ENCODE measurements at places on chromosomes 12 and 14. TPM values are rescaled to one million over a fixed set of nuclear protein-coding genes. Genes with fewer than 3 reads are reported as not detected.

- H3K36me3 ChIP-seq: peaks cover 10% of the 10 kb centered on the region
- H3K27ac ChIP-seq: no peak overlapping the region
- H3K27me3 ChIP-seq: no peaks in the 10 kb centered on the region
- no peak for DNase-seq
- H3K4me1 ChIP-seq: peaks cover 4% of the 10 kb centered on the region
- no peak overlapping the region for H3K4me3 ChIP-seq
Measured at GRCh38 chr12:83010169-83010804, 323.6 kb downstream of the TMTC2 start.

- no peaks in the 10 kb centered on the region for H3K27me3 ChIP-seq
- H3K4me1 ChIP-seq: peaks cover 33% of the 10 kb centered on the region
- peak overlapping the region; percentile 77 for H3K4me3 ChIP-seq
- peaks cover 15% of the 10 kb centered on the region for H3K36me3 ChIP-seq
- peak; percentile 38 for DNase-seq
- H3K27ac ChIP-seq: peak overlapping the region; percentile 80
Measured at GRCh38 chr14:64337888-64338615, 43.9 kb upstream of the ESR2 start.

OTOGL gene
- total RNA-seq: not detected

DNA sequence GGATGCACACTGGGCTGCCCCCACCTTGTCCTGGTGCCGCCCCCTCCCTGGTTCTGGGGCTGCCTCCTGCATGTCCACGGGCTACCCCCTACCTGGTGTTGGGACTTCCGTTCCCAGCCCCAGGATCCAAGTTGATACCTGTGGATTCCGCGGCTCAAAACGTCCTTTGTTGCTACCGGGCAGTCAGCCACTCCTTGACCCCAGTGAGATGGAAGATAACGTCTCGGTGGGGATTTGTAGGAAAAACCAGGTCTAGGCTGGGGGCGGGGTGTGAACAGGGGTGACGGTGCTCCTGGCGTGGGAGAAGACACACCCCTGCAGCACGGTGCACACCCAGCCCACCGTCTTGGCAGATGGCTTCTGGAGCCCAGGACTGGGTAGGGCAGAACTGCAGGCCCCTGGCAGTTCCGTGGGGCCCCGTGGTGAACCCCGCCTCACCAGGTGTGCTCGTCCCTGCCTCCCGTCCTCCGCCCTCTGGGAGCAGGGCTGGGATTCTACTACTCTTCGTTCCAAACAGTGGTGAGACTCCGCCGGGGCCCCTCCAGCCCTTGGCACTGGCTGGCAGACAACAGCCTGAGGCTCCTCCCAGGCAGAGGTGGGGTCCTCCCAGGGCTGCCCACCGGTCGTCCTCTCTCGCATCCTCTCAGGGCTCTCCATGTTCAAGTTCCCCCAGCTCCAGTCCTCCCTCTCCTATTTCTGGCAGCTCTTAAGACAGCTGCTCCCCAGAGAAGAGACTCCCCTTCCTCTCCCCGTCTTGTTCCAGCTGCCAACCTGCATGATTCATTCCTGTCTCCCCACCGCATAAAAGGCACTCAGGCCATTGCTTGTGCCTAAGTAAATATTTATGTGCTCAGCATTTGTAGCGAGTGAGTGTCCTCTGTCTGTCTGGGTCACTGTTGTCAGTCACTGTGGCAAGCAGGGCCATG is 75.5 kb downstream of the FBXL14 start:
- H3K4me1 ChIP-seq: no peaks in the 10 kb centered on the region
- no peak for DNase-seq
- H3K27ac ChIP-seq: no peak overlapping the region
- H3K36me3 ChIP-seq: no peaks in the 10 kb centered on the region
- H3K4me3 ChIP-seq: no peak overlapping the region

DNA sequence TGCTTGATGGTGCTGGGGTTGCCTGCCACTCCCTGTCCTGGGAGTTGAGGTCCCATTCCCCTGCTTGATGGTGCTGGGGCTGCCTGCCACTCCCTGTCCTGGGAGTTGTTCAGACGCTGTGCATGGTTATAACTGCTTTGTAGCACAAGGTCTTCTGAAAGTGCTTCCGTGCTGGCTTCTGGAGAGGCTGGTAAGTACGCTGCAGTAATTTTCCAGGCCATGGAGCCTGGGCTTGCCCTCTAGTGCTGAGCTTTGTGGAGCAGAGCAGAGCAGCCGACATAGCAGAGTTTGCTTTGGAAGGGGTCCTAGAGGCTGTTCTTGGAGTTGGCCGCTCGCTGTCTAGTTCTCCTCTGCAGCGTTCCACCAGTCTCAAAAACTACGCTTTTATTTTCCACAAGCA is 6.3 kb downstream of the B4GALNT3 start:
- H3K4me1 ChIP-seq: peaks cover 5% of the 10 kb centered on the region
- no peak overlapping the region for H3K27ac ChIP-seq
- peaks cover 35% of the 10 kb centered on the region for H3K27me3 ChIP-seq
- H3K36me3 ChIP-seq: no peaks in the 10 kb centered on the region

DNA sequence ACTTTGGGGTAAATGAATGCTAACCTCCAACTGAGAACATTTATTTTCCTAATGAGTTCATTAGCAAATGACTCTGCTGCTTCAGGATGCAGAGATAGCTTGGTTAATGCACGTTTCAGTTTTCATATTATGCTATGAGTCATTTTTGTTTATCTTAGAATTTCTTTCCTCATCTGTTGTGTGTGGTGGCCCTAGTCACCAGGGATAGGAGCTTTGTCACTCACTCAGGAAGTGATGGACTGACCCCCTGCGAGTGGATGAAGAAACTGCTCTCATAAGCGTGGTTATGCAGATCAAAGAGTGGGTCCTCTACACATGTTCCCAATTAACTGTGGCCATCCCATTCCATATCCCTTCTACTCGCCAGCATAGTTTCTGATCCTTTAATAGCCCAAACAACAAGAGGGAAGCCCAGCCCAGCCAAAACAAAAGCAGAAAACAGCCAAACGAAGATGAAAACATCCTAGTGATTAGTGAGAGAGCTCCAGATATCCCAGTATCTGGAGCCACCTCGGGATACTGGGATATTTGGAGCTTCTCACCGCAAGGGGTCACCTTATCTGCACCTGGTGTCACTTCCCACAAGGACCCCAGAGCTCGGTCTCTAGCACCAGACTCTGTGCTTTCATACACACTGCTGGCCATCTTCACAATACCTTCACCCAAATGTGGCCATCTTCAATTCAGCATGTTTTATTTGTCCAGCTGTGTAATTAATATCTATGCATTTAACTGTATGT is 8.6 kb downstream of the TC2N start:
- peak overlapping the region; percentile 81 for H3K27ac ChIP-seq
- H3K4me3 ChIP-seq: peak overlapping the region; percentile 16
- peaks cover 84% of the 10 kb centered on the region for H3K36me3 ChIP-seq

DNA sequence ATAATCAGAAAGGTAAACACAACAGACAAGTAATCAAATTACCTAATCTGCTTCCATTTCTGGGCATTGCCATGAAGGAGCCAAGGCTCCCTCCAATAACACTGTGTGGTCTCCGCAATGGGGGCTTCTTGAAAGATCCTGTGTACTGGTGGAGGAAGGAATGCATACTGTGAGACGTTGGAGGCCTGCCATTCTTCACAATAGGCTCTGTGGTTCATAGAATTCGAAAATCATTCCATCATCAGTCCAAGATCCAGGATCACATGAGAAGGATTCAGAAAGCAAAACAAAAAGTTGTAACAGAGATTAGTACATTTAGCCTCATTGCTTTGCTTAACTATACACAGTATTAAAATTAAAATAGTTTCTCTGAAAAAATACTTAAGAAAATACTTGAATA is 76.3 kb downstream of the CDK17 start:
- H3K27me3 ChIP-seq: no peaks in the 10 kb centered on the region
- no peak for DNase-seq
- peaks cover 47% of the 10 kb centered on the region for H3K36me3 ChIP-seq
- no peak overlapping the region for H3K27ac ChIP-seq

- H3K27ac ChIP-seq: no peak overlapping the region
- DNase-seq: no peak
- peaks cover 57% of the 10 kb centered on the region for H3K36me3 ChIP-seq
Measured at GRCh38 chr12:52073531-52074381, 4.0 kb downstream of the ATG101 start.

DNA sequence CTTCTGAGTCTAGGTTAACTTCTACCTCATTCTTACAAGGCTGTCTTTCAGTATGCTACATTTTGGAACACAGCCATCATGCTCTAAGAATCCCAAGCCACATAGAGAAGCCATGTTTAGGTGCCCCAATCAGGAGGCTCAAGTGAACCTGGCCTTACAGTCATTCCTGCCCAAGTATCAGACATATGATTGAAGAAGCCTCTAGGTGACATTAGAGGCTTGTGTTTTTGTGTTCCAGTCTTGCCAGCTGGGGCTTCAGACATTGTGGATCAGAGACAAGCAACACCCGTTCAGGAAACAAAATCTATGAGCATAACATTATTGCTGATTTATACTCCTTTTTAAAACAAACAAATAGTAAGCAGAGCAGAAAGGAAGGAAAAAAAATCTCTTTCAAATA is 8.1 kb upstream of the SLC16A7 start:
- no peaks in the 10 kb centered on the region for H3K27me3 ChIP-seq
- no peak overlapping the region for H3K27ac ChIP-seq
- H3K4me1 ChIP-seq: peaks cover 10% of the 10 kb centered on the region
- no peaks in the 10 kb centered on the region for H3K36me3 ChIP-seq

DNA sequence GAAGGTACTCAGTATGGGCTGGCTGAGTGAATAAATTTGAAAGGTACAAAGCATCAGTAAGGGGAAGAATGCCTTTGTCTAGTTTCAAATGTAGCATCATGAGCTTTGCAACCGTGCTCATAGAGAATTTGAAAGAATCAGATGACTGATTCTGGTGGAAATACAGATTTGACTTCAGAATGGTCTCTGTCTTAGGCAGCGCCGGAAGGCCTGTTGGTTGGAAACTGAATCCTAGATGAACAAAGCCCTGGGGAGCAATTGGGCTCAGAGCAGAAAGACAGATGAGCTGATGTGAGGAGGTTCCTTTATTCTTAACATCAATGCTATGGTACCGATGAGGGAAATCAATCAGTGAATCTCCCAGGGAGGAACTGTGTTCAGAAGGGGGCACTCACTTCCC is 137.3 kb downstream of the SNAPC1 start:
- H3K27me3 ChIP-seq: peaks cover 16% of the 10 kb centered on the region
- no peak for DNase-seq
- no peaks in the 10 kb centered on the region for H3K4me1 ChIP-seq
- H3K27ac ChIP-seq: no peak overlapping the region

All from activated CD4-positive, alpha-beta memory T cell treated with anti-CD3 and anti-CD28 coated beads, Interleukin-2, amount 10 ng/mL, durations not matched to agents 7 days and 5 days (primary cell).